Prostate gland (tissue), 2 donors: ENCODE measurements at places on chromosomes 16 and 17.

DNA sequence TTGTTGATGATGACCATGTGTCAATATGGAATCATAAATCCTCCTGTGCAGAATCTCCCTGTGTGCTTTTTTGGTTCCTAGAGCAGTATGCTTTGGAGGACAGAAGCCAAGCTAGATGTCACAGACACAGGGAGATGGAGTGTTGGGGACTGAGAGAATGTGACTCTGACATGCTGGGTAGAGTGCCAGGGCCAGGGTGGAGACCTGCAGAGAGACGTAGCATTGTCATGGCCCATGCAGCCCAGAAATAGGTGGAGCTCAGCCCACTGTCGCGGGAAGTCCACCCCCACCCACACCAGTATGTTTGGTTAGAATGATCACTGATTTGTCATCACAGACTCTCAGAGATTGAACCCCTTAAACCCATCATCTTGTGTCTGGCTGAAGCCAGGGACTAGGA is 39.2 kb upstream of the ADCY7 start:
- no peak for DNase-seq

GRCh38 chr16:89915303-89916232 is 3.1 kb upstream of the MC1R start:
- no peak for DNase-seq

- no peak for DNase-seq
Measured at GRCh38 chr17:16989230-16989952, 17.5 kb upstream of the TNFRSF13B start.

- no peak for DNase-seq
Measured at GRCh38 chr17:968812-969730, 10.5 kb downstream of the NXN start.

DNA sequence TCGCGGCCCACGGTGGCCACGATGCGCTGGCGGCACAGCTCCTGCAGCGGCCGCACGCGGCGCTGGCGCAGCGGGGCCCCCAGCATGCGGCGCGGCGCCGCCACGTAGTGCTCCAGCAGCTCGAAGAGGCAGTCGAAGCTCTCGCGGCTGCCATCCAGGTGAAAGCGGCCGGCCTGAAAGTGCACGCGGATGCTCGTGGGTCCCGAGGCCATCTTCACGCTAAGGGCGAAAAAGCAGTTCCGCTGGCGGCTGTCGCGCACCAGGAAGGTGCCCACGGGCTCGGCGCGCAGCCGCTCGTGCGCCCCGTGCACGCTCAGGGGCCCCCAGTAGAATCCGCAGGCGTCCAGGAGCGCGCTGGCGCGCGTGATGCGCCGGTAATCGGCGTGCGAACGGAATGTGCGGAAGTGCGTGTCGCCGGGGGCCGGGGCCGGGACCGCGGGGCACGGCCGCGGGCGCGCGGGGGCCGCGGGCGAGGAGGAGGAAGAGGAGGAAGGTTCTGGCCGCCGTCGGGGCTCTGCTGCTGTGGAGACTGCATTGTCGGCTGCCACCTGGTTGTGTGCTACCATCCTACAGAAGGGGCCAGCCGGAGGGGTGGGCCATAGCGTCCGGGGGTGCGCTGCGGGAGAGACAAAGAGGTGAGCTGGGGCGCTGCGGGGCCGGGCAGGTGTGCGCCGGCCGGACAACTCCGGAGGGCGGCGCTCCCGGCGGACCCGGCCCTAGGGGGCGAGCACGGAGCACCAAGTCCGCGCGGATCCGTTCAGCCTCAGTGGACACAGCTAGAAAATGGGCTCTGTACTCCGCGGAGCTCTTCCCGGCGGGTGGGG is 879 bp downstream of the SOCS1 start:
- peak; percentile 24 for DNase-seq

DNA sequence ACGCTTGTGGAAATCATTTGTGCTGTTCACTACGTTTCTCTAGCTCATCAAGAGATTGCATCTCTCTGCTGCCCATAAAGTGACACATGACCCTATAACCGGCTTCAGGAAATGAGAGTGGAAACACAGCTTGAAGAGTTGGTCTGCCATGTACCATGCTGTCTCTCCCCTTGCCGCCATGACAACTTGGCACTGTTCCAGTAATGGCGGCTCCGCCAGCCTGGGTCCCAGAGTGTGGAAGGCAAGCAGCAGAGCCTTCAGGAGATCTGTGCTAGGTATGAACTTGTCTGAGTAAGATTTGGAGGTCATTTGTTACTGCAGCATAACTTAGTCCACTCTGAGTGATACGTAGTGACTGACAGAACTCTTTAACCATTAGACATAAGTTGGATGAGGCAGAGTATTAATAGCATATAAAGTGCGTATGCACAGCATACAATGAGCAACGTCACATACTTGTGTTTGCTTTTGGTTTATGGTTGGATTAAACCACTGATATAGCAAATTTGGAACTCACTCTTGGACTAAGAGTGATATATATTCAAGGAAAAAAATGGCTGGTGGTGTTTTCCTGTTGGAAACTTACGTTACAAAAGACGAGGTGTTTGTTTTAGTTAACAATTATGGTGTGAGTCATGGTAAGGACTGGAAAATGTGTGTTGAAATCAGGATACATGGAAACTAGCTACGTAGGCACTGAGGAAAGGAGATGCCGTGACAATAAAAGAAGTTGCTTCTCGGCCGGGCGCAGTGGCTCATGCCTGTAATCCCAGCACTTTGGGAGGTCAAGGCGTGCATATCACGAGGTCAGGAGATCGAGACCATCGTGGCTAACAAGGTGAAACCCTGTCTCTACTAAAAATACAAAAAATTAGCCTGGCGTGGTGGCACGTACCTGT is 24.4 kb upstream of the PMP22 start:
- no peak for DNase-seq

GRCh38 chr17:83103200-83103942 is 24.0 kb downstream of the METRNL start:
- DNase-seq: peak; percentile 40

GRCh38 chr17:70702683-70703255 is 533.4 kb downstream of the KCNJ2 start:
- DNase-seq: no peak

DNA sequence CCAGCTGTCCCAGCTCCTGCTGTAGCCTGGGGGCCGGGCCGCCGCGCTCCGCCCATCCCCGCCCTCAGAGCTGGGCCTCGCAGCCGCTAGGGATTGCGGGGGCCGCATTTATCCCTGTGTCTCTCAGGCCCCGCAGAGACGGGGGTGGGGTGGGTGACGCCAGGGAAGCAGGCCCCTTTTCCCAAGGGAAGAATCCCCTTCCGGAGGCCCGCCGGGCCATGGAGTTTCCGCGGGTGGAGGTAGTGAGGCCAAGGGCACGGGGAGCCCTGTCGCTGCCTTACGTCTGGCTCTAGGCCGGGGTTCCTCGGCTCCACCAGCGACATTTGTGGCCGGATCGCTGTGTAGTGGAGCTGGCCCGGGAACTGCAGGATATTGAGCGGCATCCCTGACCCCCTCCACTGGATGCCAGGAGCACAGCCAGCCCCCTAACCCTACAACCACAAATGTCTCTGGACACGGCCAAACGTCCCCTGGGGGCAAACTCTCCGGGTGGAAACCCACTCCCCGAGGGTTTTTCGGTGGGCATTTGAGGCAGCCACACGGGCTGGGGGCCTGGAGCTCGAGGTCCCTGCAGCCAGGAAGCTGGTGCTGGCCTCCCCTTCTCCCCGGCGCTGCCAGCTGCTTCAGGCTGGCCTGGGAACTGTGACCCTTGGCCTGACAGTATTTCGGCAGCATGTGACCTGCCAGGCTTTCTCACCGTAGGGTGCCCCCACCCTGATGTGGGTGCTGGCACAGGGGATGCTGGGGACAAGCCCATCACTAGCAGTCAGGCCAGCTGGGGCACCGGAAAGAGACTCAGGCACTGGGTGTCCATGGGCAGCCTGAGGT is 12.0 kb upstream of the CD300A start:
- DNase-seq: peak; percentile 92

DNA sequence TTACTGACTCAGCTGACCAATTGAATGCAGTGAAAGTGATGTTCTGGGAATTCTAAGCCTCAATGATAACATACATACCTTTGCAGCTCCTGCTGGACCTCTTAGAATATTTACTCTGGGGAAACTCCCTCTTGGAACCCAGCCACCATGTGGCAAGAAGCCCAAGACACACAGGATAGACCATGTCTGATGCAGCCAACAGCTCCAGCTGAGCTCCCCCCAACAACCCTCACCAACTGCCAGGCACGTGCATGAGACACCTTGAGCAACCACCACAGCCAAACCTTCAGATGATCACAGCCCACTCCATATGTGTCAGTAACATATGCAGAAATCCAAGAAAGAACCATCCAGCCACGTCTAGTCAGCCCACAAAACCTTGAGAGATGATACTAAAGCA is 53.0 kb downstream of the XYLT1 start:
- no peak for DNase-seq

DNA sequence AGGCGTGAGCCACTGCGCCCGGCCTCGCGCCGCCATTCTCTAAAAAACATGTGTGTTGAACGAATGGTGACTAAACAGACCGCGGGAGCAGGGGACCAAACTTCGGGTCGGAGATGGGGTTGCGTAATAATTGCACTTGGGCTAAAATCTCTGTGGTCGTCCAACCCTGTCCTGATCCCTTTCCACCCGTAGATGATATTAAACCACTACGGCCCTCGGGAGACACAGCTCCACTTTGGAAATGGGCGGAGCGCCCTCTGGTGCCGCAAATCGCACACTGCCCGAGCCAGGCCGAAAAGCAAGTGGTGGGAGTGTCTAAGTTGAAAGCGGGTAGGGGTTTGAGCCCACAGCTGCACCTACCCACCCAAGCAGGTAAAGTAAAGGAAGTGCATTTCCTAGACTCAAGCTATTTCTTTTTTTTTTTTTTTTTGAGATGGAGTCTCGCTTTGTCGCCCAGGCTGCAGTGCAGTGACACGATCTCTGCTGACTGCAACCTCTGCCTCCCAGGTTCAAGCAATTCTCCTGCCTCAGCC is 17.0 kb downstream of the CAVIN1 start:
- peak; percentile 74 for DNase-seq

DNA sequence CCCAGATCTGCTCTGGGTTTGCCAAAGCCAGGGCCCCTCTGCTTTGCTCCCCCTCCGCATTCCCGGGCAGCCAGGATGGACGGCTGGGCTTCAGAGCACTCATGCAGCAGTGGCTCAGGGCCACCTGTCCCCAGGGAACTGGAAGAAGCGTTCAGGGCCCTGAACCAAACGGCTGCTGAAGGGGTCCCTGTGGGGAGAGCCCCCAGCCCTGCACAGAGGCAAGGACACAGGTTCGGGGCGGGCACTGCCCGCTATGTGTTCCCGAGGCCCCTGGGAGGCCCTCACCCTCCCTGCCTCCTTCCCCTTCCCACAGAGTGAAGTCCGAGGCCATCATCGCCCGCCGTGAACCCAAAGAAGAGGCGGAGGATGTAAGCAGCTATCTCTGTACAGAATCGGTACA is 10.4 kb downstream of the NME3 start:
- DNase-seq: no peak

DNA sequence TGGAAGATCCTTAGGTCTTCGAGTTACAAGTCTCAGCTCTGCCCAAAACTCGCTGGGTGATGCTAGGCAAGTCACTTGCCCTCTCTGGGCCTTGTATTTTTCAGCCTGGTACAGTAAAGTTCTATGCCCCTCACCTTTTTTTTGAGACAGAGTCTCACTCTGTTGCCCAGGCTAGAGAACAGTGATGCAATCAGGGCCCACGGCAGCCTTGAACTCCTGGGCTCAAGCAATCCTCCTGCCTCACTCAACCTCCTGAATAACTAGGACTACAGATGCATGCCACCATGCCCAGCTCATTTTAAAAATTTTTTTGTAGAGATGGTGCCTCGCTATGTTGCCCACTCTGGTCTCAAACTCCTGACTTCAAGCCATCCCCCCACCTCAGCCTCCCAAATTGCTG is 3.8 kb downstream of the MYH11 start:
- no peak for DNase-seq

GRCh38 chr16:20971401-20971800 is 70.8 kb downstream of the LYRM1 start:
- no peak for DNase-seq
